ENCODE measurements at places on chromosomes 7 and 10. TPM values are rescaled to one million over a fixed set of nuclear protein-coding genes. Genes with fewer than 3 reads are reported as not detected.

DNA sequence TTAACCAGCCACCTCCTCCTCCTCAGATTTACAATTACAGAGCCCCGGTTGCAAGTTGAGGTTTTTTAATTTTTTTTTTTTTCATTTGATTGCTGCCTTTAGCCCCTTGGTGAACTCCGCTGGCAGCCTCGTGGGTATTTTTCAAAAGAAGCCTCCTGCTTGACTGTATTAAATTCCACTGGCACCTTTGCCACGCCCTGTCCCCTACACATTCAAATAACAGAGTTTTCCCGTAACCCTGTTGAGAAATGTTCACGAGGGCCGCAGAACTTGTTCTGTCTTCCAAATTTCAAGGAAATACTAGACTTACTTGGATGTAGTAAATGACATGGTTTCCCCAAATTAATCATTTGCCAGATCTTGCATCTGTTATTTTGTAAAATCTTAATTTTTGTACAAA, 167.0 kb downstream of the ARID5B start:
- no peak for DNase-seq

DNA sequence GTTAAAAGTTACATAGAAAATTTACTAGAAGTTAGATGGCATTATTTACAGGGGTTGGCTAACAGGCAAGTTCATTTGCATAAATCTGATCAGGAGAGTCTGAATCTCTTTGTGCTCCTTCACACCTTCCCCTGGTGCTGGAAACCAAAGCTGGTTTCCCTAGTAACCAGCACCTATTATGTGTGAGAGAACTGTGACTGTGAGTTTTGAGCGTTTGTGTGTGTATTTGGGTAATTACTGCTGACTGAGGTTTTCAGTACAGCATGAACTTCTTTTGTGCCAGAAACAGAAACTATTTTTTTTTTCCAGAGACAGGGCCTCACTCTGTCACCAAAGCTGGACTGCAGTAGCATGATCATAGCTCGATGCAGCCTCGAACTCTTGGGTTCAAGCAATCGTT, 10.3 kb upstream of the IFIT1B start:
- DNase-seq: no peak

DNA sequence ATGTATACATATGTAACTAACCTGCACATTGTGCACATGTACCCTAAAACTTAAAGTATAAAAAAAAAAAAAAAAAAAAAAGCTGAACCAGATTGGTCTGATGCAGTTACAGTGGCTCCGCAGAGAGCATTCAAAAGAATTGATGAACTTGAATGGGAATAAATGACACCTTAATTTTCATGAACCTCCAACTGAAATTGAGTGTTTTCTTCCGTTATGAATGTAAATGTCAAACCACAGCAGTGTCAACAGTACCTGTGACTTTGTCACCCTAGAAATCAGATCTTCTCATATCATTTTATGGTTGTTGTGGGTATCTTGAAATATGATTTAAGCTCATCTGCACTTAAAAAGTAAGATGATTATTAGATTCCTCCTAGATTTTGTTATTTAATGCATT, 32.7 kb upstream of the SRGN start:
- no peak for DNase-seq

DNA sequence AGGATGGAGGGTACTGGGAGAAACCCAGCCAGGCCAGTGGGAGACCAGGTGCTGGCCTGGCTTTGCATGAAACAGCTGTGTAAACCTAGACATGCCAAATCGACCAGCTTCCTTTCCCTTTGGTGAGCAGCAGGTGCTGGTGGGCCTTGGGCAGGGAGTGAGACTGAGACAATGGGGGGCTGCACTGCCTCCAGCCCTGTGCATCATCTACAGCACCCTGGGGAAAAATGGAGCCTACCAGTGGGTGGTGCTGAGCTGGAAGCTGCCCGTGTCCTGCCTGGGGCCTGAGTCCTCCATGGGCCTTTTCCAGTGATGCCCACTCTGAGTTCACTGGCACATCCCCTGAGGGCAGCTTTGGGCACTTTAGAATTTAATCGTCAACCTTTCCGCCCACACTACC, 19.2 kb upstream of the DDC start:
- no peak for DNase-seq

GRCh38 chr7:1566687-1567048, 3.2 kb downstream of the PSMG3 start:
- no peak for DNase-seq

DNA sequence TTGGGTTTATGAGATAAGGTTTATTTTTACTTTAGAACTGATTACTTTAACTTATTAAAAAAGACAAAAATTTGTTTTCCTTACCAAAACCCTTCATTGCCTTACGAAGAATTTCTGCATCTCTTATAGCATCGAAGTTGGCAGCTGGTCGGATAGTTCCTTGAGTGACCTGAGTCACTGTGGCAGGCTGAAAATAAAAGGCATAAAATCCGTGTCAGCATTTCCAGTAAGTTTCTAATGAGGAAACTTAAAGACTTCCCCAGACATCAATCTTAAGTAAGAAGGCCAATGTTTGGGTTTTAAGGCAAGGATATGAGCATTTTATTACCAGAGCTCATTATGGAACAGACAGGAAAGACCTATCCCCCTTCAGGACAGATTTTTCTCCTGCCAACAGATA, 25.6 kb downstream of the ANXA7 start:
- no peak for DNase-seq

The ADCK2 gene
- total RNA-seq: 21.8 TPM

The DLG5 gene
- 192 TPM for total RNA-seq

The UCMA gene
- not detected for total RNA-seq

The FOXP2 gene
- total RNA-seq: 5.9 TPM
